Caudate nucleus (tissue), 63 donors: ENCODE measurements at places on chromosomes 5 and 9.

- no peak for DNase-seq
These were observed 67.0 kb upstream of the TGFBR1 start for GRCh38 chr9:99037769-99038483.

- DNase-seq, result no peak
These were observed 21.5 kb upstream of the NIPBL start for GRCh38 chr5:36855141-36855495.

GRCh38 chr5:17228821-17229291 lies 11.4 kb downstream of the BASP1 start:
- no peak for DNase-seq

GRCh38 chr5:141742866-141743851 lies 61.1 kb upstream of the ARAP3 start:
- no peak for DNase-seq

- no peak for DNase-seq
These were observed 175.6 kb upstream of the PPP1R26 start for GRCh38 chr9:135303865-135304499.

DNA sequence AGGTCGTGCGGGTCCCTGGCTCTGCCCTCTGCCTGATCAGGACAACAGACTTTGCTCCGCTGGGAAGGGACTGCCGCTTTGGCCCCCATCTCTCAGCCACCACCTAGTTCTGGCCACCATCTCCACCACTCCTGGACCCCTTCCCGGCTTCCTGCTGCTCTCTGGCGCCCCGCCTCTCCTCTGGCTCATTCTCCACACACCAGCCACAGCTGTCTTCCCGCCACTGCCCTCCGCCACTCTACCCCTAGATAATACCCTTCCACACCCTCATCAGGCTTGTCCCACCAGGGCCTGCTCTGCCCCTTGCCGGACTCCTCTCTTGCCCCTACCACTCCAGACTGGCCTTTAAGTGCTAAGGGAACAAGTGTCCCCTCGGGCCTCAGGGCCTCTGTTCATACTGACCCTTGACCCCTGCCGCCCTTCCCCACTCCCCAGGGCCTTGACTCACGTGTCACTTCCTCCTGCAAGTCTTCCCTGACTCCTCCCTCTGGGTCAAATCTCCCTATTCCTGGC lies 3.0 kb upstream of the CDX1 start:
- no peak for DNase-seq

DNA sequence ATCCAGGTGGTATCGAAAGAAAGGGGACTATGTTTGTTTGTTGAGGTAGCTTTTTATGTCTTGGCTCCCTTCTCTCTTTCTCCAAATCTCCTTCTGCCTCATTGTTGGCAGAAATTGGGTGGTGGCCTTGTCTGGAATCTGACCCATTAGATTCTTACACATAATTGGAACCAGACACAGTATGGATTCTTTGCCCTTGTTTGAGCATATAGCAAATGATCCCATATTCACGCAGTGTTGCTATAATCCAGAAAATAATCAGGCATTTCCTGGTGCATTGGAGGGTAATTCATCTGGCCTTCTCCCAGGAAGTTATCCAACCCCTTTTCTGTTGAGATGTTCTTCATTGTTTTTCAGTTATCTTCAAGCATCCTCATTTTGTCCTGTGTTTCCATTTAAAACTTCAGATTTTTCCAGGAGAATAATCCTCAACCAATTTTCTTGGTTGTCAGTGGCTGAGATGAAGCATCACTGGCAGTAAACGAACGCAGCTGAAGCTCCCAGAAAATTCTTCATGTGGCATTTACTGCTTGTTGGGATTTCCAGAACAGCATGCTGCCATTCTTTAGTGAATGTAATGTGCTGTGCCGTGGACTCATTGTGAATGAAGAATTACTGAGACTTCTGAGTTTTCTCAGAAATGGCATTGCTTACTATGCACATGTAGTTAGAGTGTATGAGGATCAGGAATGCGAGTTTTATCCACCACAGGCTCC lies 70.5 kb upstream of the NTRK2 start:
- no peak for DNase-seq

DNA sequence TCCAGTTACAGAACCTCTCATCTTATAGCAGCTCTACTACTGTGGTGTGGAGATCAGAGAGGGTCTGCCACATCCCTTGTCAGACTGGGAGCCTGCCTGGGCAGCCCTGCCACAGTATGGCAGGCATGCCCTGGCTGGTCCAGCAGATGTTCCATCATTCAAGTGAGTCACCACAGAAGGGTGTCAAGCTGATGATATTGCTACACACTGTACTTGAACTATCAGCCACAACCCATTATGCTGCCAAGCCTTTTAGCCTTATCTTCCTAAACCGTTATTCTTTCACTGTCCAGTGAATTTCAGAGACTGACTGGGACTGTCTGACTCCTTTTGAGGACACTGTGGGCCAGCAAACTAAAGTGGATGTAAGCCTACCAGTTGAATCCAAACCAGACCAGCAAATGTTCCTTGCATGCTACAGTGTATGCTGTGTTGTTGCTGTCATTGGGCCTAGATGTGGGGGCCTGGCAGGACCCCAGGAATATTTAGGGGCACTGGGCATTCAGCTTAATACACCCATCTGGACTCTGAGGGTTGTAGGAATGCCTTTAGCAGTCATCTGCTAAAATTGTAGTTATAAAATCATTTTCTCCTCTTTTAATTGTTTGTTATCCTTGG lies 202.6 kb downstream of the NR3C1 start:
- DNase-seq, result no peak
